ENCODE measurements at places on chromosomes 4 and X. TPM values are rescaled to one million over a fixed set of nuclear protein-coding genes. Genes with fewer than 3 reads are reported as not detected.
A peak's percentile ranks its signal among the peaks of the same experiment; 100 is the strongest.

Gene ABCG2
- 2.0 TPM for total RNA-seq

Gene DRD5
- total RNA-seq = not detected

Gene ING2
- total RNA-seq = 9.7 TPM

Gene TRIM60
- total RNA-seq = not detected

Gene UGT2A1
- not detected for total RNA-seq

Gene MAGEA2B
- total RNA-seq = 16.7 TPM

Gene SASH3
- not detected for total RNA-seq

Gene SRPX
- 202 TPM for total RNA-seq

Gene TCEAL9
- total RNA-seq = 72.0 TPM

Gene DACH2
- not detected for total RNA-seq

Gene EFHC2
- total RNA-seq = not detected

GRCh38 chr4:124279741-124280140, 432.8 kb downstream of the ANKRD50 start:
- DNase-seq = no peak

DNA sequence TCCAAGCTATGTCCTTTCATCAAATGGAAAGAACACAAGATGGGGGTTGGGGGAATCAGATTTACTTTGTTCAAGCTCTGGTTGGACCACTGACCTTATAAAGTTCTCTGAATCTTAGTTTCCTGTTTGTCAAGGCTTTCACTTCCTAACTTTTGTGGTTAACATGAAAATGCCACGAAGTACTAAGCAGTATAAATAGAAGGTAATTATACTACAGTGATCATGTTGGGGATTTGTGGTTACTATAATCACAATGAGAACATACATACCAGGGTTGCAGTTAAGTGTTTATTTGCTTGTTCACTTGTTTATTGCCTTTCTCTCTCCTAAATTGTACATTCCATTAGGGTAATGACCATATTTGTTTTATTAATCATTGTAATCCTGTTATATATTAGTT, 53.2 kb downstream of the SPRY1 start:
- peak; percentile 92 for DNase-seq

DNA sequence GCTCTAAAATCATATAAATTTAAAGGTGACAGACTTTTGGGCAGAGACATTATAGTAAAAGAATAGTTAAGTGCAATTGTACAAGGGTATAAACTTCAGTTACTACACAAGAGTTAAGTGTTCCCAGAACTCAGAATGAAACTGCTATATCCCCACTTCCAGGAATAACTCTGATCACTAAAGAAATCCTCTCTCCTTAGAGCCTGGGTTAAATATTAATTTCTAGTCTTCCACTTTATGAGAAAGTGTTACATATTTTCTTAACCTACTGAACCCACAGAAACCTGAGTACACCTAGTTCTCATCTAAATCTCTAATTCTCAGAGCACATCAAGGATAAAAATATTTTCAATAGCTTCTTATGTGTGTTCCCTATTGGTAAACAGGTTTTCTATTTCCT, 99.1 kb upstream of the USP38 start:
- DNase-seq = no peak

- no peak for DNase-seq
These were observed 79.4 kb upstream of the PITX2 start for GRCh38 chr4:110702326-110702725.

- no peak for DNase-seq
These were observed 22.3 kb downstream of the COL4A6 start for GRCh38 chrX:108415891-108416290.

GRCh38 chrX:23764188-23764984, 18.6 kb upstream of the SAT1 start:
- no peak for DNase-seq

DNA sequence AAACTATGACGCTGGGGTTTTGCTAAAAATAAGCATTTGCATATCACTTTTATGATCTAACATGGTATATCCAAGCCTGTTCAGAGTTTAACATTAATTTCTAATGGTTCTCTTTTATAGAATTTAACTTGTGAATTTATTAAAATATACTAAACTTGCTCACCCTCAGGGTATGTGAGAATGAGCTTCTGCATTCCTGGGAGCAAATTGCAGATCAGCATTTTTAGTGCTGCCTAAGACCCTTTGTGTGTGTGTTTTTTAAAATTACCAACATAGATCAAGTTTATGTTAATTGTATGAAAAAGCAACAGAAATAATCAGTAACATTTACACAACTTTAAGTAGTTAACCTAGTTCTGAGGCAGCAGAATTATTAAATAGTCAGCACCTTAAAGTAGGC, 218.0 kb upstream of the AGA start:
- no peak for DNase-seq

GRCh38 chrX:154661170-154661569, 7.8 kb upstream of the CTAG2 start:
- DNase-seq = no peak

DNA sequence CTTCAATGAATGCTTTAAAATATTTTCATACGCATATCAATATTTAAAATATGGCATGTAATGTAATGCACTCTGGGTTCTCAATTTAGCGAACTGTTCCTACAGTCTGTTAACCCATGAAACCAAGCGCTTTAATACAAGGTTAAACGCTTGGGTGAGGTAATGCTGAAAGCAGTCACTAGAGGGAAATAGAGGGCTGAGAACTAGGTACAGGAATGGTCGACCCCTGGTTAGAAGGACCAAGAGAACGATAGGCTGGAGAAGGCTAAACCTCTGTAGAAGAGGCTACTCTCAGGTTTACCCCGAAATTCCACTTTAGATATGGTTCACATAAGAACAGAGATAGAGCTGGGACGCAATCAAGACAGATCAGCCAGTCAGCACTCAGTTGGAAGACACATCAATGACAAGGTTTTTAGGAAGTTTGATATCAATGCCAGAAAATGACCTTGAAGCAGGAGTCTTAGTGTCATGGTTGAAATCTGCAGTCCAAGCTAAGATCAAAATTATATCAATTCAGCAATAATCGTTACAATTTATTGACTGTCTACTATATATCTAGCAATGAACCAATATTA, 26.9 kb downstream of the ARSJ start:
- peak; percentile 80 for DNase-seq

DNA sequence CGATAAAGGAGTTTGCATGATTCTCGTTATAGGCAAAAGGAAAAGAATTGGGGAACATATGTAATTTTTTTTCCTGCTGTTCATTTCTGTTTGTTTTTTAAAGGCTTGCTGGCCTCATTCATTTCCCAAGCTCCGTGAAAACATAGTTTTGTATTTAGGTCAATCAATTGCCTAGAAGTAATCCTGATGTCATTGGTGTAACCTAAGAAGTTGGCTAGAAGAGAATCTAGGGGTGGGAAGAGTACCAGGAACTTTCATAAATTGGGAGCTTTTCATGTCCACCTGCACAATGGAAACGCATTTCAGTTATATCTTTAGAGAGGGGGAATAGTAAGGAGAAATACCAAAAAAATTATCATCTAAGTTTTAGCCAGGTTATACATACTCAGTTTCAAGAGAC, 3.8 kb downstream of the RAPGEF2 start:
- DNase-seq = no peak

DNA sequence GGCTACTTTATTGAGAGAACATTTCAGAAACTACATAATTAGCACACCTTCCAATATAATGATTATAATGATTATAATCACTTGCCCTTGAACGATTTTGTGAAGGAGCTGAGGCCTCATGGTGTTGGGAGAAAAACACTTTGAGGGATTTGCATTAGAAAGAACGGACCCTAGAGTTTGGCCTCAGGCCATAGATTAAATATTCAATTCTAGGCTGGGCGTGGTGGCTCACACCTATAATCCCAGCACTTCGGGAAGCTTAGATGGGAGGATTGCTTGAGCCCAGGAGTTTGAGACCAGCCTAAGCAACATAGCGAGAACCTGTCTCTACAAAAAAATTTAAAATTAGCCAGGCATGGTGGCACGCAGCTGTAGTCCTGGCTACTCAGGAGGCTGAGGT, 12.9 kb upstream of the PRKG2 start:
- no peak for DNase-seq

DNA sequence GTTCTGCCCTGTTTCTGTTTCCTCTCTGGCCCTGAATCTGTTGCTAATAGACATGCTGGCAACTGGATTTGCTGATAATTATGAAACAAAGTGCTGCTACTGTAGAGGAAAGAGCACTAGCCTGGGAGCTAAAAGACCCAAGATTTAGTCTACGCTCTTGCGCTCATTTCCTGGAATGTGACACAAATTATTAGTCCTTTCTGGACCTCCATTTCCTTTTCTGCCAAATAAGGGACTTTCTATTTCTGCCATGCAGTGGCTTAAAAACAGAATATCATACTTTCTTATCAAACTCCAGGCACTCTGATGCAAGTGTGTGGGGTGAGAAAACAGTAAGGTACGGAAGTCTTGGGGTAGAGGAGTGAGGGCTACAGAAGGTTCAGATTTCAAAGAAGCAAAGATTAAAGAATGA, 48.3 kb upstream of the GPR174 start:
- no peak for DNase-seq

- DNase-seq = peak; percentile 4
These were observed 75.5 kb upstream of the IRS4 start for GRCh38 chrX:108811891-108812290.

GRCh38 chrX:70527610-70528345, 83.1 kb downstream of the DLG3 start:
- DNase-seq = no peak

DNA sequence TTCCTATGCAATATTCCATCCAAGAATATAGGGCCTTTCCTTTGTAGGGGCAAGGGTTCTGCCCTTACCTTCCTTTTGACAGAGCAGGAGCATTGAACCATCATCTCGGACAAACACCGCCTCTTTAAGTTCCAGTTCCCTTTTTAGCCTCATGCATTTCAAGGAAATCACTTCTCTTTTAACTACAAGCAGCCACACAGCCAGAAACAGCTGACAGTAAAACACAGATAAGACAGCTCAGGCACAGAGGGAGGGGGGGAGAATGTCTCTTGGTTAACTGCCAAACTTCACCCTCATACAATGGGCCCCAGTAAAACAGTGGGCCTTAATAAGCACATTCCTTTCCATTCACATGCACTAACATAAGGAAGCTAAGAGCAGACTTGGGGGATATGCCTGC, 648.3 kb downstream of the GABRG1 start:
- DNase-seq = no peak

GRCh38 chrX:56569378-56570057, 6.1 kb downstream of the UBQLN2 start:
- no peak for DNase-seq

GRCh38 chrX:109626637-109627036, 1.7 kb upstream of the KCNE5 start:
- DNase-seq = no peak

- no peak for DNase-seq
These were observed 106.9 kb upstream of the PAQR3 start for GRCh38 chr4:79046016-79046592.

GRCh38 chr4:66204534-66205247, 534.4 kb upstream of the EPHA5 start:
- no peak for DNase-seq

DNA sequence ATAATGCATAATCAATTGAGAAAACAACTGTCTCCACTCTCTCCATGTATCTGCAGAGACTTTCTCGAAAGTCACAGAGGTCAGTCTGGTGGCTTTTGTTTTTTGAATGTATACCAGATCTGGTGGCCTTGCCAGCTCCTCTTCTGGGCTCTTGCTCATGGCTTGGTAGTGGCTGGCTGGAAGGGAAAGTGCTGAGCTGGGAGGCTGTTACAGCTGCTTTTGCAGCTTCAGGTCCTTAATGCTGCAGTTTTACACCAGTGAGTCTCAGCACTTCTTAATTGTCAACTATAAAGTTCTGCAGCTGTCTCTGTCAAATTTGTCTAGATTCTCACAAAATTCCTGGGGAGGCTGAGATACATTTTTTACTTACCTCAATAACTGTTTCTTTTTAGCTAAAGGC, 390.0 kb downstream of the GRXCR1 start:
- no peak for DNase-seq

DNA sequence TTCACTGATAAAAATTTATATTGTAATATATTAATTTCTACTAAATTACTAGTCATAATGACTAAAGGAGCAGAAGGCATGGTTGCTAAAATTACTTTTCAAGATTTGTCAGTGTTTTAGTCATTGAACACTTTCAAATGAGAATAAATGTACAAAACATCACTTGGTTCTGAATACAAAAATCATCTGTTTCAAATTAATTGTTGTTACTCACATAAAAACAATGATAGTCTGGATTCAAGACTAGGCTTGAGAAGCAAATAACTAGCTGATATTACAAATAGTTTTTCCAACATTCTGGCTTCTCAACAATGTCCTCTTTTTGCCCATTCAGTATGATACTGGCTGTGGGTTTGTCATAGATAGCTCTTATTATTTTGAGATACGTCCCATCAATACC, 112.5 kb downstream of the ANAPC10 start:
- no peak for DNase-seq

DNA sequence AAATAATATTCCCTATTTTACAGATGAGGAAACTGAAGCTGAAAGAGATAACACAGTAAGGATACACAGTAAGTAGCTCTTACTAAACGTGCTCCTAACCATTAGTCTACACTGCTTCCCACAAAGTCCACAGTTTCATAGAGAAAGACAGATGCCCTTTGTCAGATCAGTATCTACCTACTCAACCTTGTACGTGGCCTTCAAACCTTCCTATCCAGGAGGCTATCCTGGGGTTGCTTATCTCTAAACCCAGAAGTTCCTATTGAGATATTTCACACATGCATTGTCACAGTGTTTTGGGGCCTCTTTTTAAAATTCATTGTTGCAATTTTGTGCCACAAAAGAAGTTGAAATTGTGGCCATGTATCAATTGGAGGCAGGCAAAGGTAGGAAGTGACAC, 208.0 kb downstream of the ENOX2 start:
- DNase-seq = no peak

- no peak for DNase-seq
These were observed 5.2 kb upstream of the ENAM start for GRCh38 chr4:70623323-70623722.

DNA sequence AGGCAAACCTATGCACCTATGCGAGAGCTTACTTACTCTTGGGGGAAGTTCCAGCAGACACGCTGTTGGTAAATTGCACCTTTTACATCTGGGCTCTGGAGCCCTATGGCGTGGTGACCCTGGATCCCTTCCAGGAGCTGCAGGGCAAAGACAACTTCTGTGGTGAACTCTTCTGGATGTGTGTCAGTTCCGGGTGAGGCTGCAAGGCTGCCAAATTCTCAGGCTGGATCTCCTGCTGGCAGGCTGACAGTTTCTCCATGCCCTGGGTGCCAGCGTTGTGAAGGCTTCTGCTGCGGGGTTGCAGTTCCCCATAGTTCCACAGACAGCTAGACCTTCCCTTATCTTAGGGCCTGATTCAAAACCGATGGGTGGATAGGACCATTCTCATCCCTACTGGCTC, 37.9 kb downstream of the RAP2C start:
- DNase-seq = no peak

Measured in SK-MEL-5 (cell line).